T-helper 2 cell treated with Interferon-gamma antibody and Interleukin-4, amounts not matched to agents 5 μg/mL and 100 μg/mL, for 36 hours (primary cell): ENCODE measurements at places on chromosomes 5 and 9.

GRCh38 chr9:87465816-87466215 is 31.9 kb upstream of the DAPK1 start:
- no peak for DNase-seq

DNA sequence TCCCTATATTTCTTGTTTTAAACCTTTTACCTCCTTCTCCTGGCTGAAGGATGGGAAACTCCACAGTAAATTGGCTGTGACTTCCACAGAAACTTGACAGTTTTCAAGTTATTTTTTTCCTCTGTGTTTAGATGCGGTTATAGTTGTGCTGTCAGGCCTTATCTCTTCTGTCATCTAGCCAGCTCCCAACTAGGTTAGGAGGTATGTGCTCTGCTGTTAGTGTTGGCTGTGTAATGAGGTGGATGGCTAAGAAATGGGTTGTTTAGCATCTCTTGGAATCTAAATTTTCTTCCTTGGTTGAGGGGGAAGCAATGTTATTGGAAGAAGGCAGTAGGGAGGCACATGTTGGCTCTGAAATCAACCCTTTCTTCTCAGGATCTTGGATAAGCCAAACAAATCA is 149.9 kb upstream of the RUSC2 start:
- DNase-seq: no peak

- DNase-seq: no peak
These were observed 745.3 kb downstream of the DTWD2 start for GRCh38 chr5:118243068-118243467.

GRCh38 chr9:38065369-38066075 is 3.5 kb downstream of the SHB start:
- DNase-seq: no peak

- no peak for DNase-seq
These were observed 1115.5 kb downstream of the DTWD2 start for GRCh38 chr5:117872798-117873368.
